ENCODE measurements at places on chromosomes 11 and 22.

GRCh38 chr11:75793966-75794365 is 21.0 kb upstream of the UVRAG start:
- DNase-seq, result no peak

- DNase-seq, result no peak
These were observed 25.1 kb downstream of the MRGPRG start for GRCh38 chr11:3193373-3194015.

- no peak for DNase-seq
These were observed 5.9 kb downstream of the CADM1 start for GRCh38 chr11:115498354-115498753.

- DNase-seq, result no peak
These were observed 52.8 kb upstream of the SLC35C1 start for GRCh38 chr11:45752106-45752505.

DNA sequence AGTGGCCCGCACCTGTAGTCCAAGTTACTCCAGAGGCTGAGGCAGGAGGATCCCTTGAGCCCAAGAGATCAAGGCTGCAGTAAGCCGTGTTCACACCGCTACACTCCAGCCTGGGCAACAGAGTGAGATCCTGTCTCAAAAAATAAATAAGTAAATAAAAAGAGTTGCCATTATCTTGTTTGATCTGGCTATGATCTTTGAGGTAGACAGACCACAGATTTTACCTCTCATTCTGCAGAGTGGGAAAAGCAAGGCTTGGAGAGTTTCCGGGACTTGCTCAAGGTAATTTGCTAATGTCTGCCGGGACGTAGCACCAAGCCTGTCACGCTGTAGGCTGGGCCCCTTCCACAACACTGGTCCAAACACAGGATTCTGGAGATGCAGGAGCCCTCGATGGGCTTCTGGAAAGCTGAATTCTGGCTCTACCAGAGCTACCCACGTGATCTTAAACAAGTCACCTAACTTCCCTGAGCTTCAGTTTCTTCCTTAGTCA is 6.8 kb downstream of the GRAP2 start:
- no peak for DNase-seq

DNA sequence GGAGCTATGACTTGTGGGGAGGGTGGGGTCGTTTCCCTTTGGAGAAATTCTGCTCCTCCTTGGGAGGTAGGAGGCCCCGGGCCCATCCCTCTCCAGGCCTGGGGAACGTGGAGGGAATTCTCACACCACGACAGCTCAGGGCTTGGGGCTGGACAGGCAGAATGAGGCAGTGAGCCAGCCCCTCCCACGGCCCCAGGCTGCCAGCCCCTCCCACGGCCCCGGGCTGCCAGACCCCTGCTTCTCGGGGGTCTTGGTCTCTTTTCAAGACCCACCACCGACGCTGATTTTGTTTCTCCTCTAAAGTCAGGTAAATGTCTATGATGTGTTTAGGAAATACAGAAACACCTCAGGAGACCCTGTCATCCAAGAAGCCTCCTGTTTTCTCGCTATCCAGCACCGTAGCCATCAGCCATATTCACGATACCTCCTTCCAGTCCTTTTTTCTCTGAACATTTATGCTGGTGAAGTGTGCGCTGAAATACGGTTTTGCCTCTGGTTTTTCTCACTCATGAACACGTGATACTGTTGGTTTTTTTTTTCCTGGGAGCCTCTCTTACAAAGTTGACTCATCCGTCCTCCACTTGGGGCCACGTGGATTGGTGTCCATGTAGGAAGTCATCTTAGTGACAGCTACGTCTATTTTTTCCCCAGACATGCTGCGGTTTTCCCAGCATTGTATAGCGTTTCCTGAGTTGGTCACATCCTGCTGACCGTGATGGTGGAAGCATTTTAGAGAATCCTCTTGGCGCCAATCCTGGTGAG is 1219.6 kb downstream of the BRD1 start:
- no peak for DNase-seq

DNA sequence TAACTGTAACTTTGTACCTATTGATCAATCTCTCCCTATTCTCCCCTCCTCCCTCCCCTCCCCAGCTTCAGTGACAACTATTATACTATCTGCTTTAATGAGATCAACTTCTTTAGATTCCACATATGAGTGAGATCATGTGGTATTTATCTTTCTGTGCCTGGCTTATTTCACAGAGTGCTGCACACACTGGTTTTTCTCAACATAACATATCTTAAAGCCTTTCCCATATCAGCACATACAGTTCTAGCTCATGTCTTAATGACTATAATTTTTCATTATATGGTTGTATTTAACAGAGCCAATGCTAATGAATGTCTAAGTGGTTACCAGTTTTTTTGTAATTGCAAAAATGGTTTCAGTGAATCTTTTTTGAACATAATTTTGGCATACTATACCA is 340.3 kb upstream of the DDI1 start:
- DNase-seq, result no peak

DNA sequence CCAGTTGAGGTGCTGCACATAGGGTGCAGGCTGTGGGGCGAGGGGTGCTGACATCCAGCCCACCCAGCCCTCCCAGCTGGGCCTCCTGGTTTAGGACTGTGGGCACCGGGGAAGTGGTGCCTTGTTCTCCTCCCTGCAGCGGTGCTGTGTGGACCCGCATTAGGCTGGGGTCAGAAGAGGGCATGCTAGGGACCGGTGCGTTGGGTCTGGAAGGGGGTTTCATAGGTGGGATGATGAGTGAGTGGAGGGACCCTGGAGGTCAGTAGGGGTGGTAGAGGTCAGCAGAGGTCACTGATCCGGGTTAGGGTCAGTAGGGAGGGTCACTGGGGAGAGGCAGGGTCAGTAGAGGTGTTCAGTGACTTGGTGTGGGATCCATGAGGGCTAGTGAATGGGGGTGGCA is 6.7 kb upstream of the MYBPC3 start:
- no peak for DNase-seq

GRCh38 chr11:84648471-84648870 is 978.7 kb downstream of the DLG2 start:
- DNase-seq, result no peak

DNA sequence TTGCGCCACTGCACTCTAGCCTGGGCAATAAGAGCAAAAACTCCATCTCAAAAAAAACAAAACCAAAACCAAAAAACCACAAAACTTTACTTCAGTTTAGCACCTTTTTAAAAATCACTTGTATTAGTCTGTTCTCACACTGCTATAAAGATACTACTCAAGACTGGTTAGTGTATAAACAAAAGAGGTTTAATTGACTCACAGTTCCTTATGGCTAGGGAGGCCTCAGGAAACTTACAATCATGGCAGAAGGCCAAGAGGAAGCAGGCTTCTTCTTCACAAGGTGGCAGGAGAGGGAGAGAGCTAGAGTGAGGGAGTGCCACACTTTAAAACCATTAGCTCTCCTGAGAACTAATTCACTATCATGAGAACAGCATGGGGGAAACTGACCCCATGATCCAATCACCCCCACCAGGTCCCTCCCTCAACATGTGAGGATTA is 261.3 kb downstream of the TMEM135 start:
- no peak for DNase-seq

DNA sequence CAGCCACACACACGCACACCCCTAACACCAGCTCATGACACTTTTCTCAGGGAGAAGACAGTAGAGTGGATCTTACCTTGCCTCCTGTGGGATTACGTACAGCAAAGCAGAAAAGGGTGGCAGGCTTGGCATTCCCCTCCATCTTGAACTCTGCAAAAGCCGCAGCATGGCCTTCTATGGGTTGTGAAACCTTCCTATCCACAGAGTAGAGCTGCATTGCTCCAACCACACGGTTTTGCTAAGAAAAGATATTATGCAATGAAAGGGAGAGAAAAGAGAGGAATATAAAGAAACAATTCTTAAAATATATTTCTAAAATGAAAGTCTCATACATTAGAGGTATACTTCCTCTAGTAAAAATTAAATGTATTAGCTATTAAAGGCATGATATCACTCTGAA is 48.8 kb downstream of the CLTCL1 start:
- DNase-seq, result no peak

- peak; percentile 73 for DNase-seq
These were observed 17.9 kb upstream of the ADA2 start for GRCh38 chr22:17237038-17237668.

GRCh38 chr11:48172818-48173609 is 43.6 kb upstream of the OR4B1 start:
- peak; percentile 62 for DNase-seq

- DNase-seq, result no peak
These were observed 28.9 kb downstream of the CLMP start for GRCh38 chr11:123166071-123166559.

GRCh38 chr11:2109541-2110019 is 29.6 kb downstream of the IGF2 start:
- DNase-seq, result no peak

DNA sequence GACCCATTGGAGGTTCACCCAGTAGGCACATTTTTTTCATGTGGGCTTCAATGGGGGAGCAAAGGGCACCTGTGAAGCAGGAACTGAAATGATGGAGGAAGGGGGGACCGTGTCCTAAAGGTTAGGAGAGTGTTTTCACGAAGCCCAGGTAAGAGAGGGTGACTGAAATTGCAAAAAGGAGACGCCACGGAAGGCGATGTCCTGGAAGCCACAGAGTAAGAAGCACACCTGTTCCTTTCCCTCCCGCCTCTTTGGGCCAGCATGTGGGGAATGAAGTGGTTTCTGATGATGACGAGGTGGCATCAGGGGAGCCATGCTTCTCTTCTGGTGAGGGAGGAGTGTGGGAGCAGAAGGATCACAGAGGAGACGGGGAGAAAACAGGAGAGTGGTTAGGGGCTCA is 37.0 kb upstream of the MICAL2 start:
- no peak for DNase-seq

DNA sequence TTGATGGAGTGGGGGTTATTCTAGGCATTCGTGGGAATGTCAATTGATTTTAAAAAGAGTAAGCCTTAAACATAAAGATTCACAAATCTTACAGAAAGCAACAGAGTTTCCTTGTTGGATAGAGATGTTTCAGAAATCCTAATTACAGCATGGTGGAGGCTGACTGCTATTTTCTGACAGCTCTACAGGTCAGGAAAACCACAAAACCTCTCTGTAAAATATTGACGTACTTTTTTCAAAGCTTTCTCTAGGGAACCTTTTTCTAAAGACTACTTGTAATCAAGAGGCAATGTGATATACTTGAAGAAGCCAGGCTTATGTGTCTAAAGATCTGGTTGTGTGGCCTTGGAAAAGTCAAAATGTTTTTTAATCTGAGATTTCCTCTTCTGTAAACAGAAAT is 9.1 kb upstream of the OR8B8 start:
- no peak for DNase-seq

DNA sequence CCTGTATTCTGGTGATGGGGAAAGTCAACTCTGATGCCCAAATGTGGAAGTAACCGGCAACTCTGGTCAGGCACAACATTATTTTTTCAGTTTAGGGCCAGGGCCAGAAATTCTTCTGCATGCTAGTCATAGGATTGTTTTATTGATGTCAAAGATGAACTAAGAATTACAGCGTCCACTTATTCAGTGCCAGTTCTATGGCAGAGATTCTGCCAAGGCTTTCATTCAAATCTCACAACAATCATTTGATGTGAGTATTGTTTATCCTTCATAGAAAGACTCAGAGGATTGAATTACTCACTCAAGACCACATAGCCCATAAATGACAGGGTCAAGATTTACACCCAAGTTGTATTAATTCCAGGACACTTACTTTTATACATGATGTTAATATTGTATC is 87.7 kb downstream of the TMPRSS5 start:
- no peak for DNase-seq

- no peak for DNase-seq
These were observed 121.1 kb upstream of the TMEM45B start for GRCh38 chr11:129694538-129694937.

- DNase-seq, result no peak
These were observed 136.5 kb downstream of the TTC28 start for GRCh38 chr22:28542980-28543621.

DNA sequence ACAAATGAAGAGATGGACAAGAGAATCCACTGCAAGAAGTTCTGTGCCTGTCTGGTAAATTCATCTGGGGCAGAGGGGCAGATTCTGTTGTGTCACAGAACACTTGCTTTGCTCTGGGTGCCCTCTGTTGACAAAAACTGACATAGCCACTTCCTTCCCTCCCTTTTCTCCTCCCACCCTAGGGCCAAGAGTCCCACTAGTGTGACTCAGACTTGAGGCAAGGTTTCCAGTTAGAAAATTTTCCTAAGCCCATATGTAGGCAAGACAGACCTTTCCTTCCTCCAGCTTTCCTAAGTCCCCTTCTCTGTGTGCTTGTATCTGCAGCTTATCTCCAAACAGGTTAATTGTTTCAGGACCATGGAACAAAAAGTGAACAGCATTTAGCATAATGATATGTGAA is 106.8 kb downstream of the RBFOX2 start:
- DNase-seq, result peak; percentile 15

DNA sequence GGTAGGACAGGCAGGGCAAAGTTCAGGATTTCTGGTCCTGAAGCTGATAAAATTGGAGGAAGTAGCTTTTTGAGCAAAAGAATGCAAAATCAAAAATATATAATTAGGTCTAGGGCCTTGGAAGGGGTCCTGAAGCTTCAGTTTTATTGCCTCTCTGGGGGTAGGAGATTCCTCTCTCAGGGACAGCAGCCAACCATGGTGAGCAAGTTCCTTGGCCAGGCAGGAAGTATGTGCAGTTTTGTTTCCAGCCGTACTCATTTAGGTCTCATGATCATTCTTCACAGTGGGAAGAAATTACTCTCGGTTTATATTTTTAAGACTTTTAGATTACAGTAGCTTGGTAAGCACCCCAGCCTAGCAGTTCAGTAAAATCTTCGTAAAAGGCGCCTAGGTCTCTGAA is 2.9 kb upstream of the RAB38 start:
- DNase-seq, result no peak

GRCh38 chr22:25167834-25168601 is 31.6 kb upstream of the CRYBB3 start:
- no peak for DNase-seq

- peak; percentile 97 for DNase-seq
These were observed at the start of gene SIK3 for GRCh38 chr11:117098269-117099232. Gene SIK3, minus strand, starts transcription at chr11:117098428. Its CDS starts 13 bp downstream, at chr11:117098415.

GRCh38 chr11:61627850-61628661 is 47.2 kb upstream of the SYT7 start:
- no peak for DNase-seq

GRCh38 chr11:15843309-15843872 is 513.0 kb downstream of the SOX6 start:
- no peak for DNase-seq

DNA sequence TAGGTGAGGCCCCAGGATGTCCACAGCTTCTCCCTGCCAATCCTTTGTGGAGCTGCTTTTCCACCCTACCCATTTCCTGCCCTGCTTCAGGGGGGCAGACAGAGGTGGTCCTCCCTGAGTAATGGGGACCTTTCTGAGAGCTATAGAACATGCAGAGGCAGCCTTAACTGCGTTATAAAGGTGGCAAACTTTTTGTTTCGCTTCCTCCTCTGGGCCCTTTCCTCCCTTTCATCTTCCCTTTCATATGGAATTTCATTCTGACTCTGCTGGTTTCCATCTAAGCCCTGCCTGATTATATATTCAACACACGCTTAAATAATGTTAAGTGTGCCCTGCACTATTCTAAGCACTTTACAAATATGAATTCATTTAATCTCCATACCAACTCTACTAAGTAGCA is 169.3 kb upstream of the E2F8 start:
- no peak for DNase-seq

Data from B cell (primary cell).